ENCODE measurements at places on chromosomes 3 and 15.

GRCh38 chr3:55468251-55468650 is 18.9 kb downstream of the WNT5A start:
- DNase-seq = no peak

DNA sequence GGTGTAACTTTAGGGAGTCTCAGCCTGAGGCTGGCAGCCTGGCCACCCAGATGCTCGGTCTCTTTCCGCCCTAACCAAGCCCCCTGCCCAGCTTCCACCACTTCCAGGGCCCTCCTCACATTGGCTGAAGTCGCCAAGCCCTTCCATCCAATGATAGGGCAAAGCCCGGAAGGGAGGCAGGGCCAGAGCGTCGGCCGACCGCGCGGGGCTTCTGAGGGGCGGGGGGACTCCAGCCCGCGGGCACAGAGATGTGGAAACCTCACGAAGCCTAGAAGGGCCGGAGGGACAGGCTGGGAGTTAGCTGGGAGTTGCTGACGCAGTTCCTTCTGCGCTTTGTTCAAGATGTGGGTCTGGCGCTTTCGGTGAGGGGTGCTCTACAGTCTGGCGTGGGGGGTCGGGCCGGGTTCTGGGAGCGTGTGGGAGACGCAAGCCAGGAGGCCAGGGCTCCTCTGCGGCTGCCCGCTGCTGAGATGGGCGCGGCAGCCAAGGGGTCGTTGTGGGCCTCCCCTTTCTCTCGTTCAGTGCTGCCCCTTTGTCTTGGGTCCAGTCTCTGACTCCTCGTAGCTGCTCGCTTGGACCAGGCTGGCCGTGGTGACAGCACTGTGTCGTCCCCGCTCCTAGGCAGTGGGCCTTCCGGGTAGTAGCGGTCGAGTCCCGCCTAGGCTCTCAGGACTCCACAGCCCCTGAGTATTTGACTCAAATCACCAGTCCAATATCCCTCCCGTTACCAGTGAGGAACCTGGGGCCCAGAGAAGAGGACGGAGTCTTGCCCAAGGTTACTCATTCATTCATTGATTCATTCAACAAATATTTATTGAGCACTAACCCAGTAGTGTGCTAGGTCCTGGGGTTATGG is at the start of gene ZNF660:
TSS of gene ZNF660 (plus strand) at position 319 of the 856 bp plus-strand sequence. CDS start 9,230 bp downstream, outside the sequence.
- DNase-seq = no peak

GRCh38 chr3:43582866-43583265 is 38.9 kb downstream of the ANO10 start:
- DNase-seq = no peak

- no peak for DNase-seq
Measured at GRCh38 chr3:151120409-151120808, 34.9 kb downstream of the MED12L start.

- peak; percentile 9 for DNase-seq
Measured at GRCh38 chr3:177928172-177928873, 607.9 kb upstream of the KCNMB2 start.

DNA sequence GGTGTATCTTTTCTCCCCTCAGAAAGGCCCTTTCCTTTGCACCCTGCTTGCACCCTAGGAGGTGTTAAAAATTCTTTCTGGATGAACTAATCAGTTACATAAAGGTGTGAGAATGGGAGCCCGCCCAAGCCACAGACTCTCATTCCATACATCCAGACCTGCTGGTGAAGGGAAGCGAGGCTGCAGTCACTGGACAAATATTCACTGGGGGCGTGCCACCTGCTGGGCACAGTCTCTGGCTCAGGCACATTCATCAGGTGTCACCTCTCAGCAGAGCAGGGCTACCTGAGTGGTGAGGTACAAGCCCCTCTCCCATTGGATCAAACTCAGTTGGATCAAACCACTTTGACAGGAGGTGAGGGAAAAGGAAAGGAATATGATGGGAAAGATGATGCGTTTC is 52.0 kb downstream of the NTRK3 start:
- DNase-seq = no peak

- peak; percentile 69 for DNase-seq
Measured at GRCh38 chr3:194404365-194405140, 5.5 kb upstream of the GP5 start.

- no peak for DNase-seq
Measured at GRCh38 chr3:11465744-11466616, 177.7 kb downstream of the VGLL4 start.

DNA sequence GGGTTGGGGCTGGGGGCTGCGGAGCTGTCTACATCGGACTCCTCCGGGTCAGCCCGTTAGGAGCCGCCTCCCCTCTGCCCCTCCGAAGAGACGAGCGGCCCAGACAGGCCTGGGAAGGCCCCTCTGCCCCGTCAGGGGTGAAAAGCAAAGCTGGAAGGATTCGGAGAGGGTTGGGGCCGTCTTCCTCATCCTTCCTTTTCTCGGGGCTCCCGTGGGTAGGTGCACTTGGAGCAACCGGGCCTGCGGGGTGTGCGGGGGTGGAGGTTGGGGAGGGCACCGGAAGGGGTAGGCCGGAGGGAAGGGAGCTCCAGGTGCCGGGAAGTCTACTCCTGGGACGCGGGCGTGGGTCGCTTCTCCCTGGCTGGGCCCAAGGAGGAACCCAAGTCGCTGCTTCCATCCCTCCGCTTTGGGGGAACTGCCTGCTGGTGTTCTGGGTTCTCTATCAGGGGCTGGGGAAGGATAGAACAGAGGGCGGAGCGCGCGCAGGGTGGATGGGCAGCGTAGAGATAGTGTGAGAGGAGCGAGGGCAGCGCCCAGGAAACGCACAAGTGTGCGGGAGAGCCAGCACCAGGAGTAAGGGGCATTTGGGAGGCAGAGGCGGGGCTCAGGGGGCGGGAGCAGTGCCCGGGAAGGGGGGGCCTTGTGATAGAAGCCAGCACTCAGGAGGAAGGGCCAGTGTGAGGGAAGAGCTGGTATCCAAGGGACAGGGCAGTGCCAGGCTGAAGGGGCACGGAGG is 590 bp downstream of the POLR2H start:
- peak; percentile 52 for DNase-seq

DNA sequence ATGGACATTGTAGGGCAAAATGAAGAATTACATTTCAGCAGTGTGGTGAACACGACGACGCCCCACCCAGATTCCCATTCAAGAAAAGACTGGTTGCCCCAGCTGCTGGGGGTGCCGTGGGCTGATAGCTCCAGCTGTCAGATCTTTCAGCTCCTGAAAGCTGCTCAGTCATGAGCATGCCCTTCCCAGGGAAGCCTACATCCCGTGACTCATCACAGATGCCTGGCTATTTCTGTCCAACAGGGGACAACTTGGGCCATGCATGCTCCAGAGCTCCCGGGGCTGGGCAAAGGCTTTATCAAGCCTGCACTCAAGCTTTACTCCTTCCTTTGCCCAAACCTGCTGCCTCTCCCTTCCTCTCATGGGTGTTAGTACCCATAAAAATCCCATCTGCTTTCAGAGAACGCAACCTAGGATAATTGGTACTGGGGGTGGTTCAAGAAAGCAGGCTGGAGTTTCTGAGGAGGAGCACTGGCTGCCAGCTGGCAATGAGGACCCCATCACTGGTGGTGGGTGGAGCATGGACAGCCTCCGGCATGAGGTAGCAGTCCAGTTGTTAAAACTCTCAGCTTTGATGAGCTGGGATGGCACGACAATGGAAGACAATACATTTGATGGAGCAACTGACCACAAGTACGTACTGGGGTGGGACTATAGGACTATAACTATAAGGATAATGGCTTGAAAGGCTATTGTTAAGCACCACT is 16.4 kb upstream of the ST8SIA2 start:
- no peak for DNase-seq

GRCh38 chr3:23923786-23924185 is 6.9 kb downstream of the RPL15 start:
- DNase-seq = no peak

GRCh38 chr15:40102897-40103858 is 5.5 kb downstream of the BMF start:
- DNase-seq = no peak

DNA sequence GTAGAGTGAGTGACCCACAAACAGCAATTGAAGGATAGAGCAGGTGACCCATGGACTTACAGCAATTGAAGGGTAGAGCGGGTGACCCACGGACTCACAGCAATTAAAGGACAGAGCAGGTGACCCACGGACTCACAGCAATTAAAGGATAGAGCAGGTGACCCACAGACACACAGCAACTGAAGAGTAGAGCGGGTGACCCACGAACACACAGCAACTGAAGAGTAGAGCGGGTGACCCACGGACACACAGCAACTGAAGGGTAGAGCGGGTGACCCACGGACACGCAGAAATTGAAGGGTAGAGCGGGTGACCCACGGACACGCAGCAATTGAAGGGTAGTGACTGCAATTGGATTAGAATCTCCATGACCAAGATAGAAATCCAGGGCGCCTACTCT is 9.8 kb upstream of the TNK2 start:
- DNase-seq = no peak

GRCh38 chr3:150787741-150788370 is 24.9 kb upstream of the SIAH2 start:
- DNase-seq = peak; percentile 89

DNA sequence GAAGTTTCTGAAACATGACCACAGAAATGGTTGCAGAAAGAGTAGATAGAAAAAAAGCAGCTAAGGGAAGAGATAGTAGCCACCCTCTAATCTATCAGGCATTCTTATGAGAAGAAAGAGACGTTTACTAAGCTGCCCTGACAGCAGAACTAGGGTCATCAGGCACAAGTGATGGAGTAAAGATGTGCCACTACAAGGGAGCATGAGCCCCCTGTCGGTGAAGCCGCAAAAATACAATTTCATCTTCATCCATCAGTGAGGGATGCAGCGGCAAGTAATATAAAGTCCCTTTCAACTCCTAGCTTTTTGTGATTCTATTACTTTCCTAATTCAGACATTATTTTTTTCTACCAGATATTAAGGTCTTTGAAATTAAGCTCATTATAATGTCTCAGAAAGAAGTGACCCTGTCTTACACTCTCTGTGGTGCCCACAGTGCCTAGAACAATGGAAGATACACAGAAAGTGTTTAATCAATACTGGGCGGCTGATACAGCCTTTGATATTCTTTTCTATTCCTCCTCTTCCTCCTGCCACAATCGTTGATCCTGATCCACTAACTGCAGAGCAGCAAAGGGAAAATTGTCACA is 651.6 kb downstream of the NTRK3 start:
- DNase-seq = peak; percentile 23

DNA sequence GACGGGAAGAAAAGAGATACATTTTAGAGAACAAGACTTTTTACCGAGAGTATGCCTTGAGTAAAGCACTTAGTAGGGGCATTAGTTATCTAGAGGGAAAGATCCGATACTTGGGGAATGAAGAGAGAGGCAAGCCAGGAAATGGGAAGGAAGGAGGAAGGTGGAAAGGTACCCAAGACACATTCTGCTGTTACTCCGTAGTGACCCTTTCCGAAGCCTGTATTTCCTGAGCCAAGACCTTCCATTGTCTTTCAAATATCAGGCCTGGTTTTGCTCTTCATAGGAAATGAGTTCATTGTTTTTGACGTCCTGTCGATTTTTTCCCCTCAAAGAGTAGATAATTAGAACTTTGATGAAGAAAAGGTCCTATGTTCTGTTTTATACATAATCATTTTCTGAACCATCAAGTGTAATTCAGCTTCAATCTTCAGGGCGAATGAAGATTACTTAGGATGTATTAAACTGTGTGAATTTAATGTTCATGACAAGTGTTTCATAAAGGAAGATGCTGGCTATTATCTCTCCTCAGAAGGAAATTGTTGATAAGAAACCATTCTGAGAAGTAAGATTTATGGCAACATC is 95.7 kb downstream of the PPM1L start:
- DNase-seq = no peak

DNA sequence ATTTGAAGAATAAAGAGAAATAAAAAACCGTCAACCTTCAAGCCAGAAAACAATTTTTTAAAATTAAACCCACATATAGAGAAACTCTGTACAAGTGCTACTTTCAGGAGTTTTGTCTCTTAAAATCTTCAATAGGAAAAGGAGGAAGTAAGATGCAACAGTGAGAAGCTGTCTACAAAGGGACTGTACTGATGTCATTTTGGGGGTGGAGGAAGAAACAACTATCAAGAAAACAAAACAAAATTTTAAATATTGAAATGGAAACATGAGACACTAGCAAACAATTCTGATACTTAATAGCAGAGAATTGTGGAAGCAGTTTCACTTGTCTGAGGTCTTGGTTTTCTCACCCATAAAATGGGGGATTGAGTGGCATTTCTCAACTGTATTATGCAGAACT is 84.4 kb downstream of the SLMAP start:
- DNase-seq = no peak

DNA sequence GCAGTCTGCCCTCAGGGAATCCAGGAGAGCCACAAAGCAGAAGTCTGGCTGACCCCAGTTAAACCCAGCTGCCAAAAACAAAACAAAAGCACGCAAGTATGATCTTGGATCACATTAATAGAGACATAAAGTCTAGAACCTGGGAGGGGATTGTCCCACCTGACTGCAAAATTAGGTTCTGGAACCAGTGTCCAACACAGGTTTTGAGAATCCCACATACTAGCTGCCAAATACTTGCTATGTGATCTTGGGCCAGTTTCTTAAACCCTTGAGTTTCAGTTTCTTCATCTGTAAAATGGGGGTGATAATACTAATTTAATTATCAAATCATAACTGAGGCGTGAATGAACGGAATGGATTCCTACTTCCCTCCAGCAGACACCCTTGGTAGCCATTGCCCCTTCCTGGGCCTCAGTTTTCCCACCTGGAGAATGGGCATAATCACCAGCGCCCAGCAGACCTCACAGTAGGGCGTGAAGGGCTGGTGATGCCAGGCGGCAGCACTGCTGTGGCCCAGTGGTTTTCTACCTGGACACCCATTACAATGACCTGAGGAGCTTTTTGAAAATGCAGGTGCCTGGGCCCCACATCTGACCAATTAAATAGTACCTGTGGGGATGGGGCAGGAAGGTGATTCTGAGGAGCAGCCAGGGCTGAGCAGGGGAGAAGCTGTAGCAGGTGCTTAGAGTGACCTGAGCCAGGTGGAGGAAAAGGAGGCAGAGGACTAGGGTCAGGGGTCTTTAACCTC is 32.2 kb downstream of the GRIP2 start:
- DNase-seq = no peak

DNA sequence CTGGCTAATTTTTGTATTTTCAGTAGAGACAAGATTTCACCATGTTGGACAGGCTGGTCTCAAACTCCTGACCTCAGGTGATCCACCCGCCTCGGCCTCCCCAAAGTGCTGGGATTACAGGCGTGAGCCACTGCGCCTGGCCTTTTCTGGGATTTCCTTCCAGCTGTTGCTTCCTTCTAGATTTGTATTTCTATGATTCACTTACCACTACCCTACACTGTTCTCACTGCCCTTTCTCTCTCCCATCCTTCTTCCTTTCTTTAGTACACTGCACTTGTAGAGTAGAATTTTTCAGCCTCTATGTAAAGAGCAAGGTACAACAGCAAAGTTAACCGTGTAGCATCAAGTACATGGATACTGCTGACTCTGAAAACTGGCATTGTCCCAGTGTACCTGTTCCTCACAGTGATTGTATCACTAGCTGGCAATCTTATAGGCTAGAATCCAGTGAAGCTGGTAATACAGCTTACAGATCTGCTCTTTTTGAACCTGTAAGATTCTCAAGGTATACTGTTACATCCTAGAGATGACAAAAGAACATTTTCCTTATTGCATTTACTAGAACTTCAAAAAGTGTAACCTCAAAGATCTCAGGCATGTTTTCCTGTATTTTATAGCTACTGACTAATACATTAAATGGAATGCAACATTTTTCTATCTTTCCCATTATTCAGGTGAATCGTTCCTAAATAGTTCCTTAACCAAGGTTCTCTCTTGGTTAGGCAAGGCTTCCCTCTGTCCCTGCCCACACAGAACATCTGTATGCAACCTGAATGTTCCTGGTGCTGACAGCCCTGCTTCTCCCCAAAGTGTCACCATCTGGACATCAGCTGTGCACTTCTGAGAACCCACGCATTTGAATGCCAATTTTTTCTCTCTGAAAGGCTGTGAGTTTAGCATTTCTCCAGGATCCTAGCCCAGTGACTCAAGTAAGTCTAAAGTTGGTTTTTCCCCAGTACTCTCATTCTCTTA is 74.1 kb upstream of the RAP2B start:
- no peak for DNase-seq

All from activated CD4-positive, alpha-beta T cell treated with anti-CD3 and anti-CD28 coated beads, Interleukin-2, Interleukin-6, amounts not matched to agents 100 ng/mL and 50 ng/mL, durations not matched to agents 16 hours and 8 hours (primary cell).